ENCODE measurements at places on chromosomes 2 and 18.
A peak's percentile ranks its signal among the peaks of the same experiment; 100 is the strongest.

DNA sequence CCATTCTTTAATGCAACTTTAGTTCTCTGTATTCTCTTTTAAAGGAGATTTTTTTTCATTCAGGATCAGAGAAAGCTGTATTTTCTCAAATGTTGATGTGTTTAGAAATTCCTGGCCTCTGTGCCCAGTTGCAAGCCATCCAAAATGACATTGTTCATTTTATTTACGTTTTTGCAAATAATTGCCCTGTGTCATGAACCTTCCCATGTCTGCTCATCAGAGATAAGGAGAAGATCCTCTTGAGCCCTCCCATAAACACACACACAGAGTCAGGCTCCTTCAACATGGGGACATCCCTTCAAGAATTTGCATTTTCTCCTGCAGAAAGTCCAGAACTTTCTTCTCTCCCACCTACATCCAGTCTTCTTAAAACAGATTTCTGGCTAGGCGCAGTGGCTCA lies 258.8 kb downstream of the GBX2 start:
- no peak for DNase-seq

- no peak for DNase-seq
Measured at GRCh38 chr2:56749152-56749752, 565.5 kb downstream of the CCDC85A start.

GRCh38 chr18:58158008-58158407 lies 114.0 kb downstream of the NEDD4L start:
- DNase-seq = no peak

DNA sequence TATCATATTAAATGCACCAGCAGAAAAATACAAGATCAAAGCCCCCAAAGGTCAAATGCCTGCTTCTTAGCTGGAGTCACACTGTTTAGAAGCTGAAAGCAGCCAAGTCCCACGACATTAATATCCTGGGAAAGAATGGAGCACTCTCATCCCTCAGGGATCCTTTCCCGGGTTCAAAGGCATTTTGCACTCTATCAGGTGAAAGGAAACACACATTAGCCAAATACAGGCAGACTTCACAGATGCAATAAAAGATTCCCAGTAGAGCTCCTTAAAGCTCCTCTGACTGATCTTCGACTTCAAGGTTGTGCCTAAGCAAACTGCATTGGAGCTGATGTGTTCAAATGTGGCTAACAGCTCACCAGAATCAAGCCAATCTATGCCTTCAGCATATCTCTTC lies 158.4 kb downstream of the RNF152 start:
- no peak for DNase-seq

GRCh38 chr2:14899621-14900414 lies 267.3 kb downstream of the LRATD1 start:
- DNase-seq = no peak

- no peak for DNase-seq
Measured at GRCh38 chr18:2880473-2880872, 33.7 kb downstream of the EMILIN2 start.

DNA sequence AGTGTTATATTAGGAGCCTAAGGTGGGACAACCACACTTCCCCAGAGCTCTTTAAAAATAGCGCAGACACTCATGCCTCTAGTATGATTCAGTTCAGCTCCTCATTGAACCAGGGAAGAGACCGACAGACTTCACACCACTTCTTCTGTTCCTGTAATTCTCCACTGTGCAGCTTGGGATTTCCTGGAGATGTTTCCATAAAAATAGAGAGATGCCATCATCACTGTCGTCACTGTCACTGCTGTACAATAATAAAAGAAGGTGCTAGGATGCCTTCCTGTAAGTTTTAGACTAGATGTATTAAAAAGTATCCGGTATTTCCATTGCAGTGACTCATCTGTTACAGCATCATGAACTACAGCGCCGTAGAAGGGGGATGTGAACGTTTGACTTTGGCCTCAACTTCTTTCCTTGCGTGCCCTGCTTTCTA lies 110.9 kb downstream of the FAM210A start:
- DNase-seq = no peak

- no peak for DNase-seq
Measured at GRCh38 chr2:46827274-46828134, 88.1 kb downstream of the MCFD2 start.

GRCh38 chr18:35918564-35918963 lies 53.9 kb upstream of the RMP24 start:
- no peak for DNase-seq

DNA sequence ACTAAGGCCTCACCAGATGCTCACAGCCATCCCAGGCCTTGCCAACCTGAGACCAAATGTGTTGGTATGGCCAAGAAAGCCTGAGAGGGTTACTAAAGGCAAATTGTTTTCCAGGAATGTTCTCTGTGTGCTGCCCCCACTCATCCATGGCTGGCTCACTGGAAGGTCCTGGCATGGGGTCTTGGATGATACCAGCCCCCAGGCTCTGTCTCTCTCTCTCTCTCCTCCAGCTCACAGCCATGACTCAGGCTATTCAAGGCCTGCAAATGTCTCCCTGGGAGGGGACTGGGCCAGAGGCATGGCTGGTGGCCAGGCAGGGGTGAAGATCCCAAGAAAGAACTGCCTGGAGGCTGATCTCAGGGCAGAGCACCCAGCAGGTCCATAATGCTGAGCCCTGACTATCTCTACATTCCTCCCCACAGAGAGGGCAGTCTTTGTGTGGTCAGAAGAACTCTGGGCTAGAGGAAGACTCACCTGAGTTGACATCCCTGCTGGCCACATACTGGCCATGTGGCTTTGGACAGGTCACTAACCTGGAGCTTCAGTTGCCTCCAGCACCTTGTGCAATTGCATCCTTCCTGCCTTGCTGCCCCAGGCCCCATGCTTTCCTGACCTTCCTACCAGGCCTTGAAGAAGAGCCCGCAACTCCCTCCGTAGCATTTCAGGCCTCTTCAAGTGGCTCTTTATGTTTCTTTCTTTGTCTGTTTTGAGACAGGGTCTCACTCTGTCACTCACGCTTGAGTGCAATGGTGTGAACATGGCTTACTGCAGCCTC lies 150.4 kb downstream of the ZFP36L2 start:
- no peak for DNase-seq

DNA sequence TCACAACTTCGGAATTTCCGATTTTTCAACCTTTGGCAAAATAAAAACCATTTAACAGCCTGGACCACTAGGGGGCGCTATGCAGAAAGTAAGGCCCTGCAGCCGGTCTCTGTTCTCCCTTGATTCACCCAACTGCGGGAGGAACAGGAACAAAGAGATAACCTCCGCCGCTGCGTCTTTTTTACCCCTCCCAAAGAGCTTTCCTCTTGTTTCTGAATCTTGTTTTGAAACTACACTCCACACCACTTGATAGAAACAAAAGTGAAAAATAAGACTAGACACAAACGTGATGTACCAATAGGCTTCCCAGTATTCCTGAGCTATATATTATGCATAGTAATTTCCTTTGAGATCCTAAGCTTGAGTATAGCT lies 231.2 kb downstream of the MYO3B start:
- peak; percentile 45 for DNase-seq

DNA sequence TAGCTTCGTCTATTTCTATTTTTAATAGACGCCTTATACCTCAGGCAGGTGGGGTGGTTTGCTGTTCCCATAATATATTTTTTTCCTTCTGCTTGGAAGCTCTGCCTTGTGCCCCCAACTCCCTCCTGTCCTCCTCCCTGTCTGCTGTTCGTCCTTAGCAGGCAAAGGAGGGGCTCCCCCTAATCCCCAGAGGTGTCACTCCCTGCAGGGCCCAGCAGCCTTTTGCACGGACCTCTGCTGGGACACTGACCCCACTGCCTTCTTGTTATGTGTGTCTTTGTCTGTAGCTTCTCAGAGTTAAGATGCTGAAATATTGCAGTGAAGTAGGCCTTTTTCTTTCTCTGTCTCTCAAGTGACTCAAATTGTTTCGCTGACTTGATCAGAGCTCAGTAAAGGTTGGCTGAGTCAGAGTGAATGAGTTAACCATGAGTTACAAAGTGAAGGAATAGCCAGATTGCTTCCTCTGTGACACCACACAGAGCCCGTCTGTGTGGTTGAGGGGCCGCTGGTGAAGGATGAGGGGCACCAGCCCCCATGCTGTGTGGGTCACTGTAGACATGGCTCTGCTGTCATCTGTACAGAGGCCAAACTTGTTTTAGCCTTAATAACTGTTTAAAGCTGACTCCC lies 47.7 kb downstream of the PRKCE start:
- DNase-seq = no peak

GRCh38 chr18:76771192-76771799 lies 51.1 kb upstream of the ZNF236 start:
- DNase-seq = no peak

DNA sequence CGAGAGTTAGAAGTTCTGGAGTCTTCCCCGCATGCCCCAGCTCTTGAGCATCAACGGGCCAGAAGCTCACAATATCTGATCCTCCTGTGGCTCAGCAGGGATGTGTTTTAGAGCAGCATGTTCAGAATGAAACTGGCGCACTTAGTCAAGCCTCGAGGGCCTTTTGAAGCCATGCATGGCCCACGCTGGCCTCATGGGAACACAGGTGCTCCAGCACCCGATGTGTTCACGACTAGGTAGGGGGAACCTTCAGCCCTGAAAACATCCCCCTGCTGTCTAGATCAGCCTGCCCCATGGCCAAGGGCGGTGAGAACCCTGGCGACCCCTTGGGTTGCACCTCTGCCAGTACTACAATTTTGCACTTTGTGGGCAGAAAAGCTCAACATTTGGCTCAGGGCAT lies 32.8 kb downstream of the MSH6 start:
- no peak for DNase-seq

DNA sequence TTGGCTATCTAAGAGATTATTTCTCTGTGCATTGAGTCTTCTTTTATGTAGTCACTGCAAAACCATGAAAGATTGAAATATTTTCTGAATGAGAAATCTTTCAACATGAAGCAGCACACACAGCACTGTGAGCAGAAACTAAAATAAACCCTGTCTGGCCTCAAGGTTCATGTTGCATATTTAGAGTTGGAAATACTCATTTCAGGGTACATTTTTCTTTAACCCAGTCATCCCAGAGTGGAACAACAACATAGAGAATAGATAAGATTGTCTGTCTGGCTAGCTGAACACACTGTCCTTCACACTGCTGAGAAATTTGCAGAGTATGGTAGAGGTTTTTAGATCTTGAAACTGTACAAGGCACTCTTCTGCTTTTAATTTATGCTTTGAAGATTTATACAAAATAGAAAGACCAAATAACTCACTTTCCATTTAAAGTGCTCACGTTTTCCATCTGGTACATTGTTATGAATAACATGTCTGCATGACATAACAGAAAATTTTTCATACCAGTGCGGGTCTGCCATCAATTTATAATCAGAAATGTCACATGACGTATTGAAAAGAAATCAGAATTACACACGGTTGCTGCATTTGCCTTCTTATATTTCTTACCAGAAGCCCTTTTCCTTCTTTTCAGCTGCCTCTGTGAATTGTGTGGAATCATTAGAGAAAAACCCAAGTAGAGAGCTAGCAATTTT lies 25.0 kb upstream of the FN1 start:
- DNase-seq = no peak

DNA sequence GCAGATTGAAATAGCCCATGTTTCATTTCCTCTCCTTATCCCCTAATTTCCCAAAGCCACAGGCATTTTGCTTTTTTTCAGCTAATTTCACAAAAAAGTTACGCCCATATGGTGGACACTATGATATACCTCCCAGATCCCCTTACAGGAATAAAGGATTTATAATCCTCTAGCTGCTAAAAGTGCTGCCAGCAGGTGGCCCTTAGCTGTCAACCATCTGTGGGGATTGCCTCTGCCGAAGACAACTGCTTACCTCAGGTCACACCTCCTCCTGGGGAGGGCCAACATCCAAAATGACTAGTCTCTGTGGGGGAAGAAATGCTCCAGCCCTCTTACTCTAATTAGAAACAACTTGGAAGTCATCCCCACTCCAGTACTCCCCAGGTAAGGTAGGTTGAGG lies 61.0 kb upstream of the EPB41L3 start:
- DNase-seq = no peak

- no peak for DNase-seq
Measured at GRCh38 chr2:11245322-11245721, 90.1 kb downstream of the SLC66A3 start.

DNA sequence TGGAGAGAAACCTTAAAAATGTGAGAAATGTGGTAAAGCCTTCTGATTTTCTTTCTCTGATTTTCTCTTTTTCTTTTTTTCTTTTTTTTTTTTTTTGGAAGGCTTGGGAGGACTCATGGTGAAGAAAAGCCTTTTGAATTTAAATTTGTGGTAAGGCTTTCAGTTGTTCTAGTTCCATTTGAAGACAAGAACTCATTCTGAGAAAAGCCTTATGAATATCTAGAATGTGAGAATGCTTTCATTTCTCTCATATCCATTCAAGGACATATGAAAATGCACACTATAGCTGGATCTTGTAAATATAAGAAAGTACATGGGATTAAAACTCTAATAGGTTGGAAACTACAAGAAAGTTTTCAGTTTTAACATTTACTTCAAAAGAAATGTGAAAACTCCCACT lies 1045.2 kb upstream of the NRXN1 start:
- no peak for DNase-seq

- DNase-seq = no peak
Measured at GRCh38 chr2:236445678-236446077, 123.9 kb upstream of the ACKR3 start.

GRCh38 chr18:77059294-77059916 lies 73.2 kb downstream of the MBP start:
- DNase-seq = peak; percentile 26

DNA sequence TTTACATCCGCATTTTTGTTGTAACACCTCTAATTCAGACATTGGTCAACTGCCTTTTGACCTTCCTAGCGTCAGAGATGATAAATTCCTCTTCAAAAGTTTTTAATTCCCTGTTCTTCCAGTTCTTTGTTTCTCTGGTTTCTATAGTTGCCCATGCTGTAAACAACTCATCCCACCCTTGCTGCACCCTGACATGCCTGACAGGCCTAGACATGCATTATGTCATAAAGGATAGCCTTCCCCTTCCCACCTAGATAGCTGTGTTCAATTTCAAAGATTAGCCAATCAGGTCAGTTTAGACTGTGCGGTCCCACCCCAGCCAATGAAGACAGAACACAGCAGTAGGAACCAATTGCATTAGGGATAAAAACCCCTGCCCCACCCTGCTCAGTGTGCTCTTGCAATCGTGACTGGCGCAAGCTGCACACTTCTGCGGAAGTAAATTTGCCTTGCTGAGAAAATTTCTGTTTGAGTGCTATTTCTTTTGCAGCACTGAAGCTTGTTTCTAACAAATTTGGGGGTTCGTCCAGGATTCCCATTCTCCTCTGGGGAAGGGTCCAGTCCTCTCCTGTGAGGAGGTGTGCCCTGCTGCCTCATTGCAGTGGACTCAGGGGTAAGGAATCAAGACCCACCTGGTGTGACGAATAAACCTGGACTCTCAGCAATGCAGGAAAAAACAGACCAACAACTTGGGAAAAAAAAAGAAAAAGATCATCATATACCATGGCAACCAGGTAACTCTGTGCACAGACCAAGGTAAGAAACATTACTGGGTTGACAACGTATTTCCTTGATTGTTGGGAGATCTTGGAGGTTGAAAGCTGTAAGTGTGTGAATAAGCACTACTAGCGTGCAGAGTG lies 9.1 kb upstream of the SAP130 start:
- DNase-seq = no peak
